Ascending aorta (tissue), 2 donors: ENCODE measurements at places on chromosomes 3 and 15.

DNA sequence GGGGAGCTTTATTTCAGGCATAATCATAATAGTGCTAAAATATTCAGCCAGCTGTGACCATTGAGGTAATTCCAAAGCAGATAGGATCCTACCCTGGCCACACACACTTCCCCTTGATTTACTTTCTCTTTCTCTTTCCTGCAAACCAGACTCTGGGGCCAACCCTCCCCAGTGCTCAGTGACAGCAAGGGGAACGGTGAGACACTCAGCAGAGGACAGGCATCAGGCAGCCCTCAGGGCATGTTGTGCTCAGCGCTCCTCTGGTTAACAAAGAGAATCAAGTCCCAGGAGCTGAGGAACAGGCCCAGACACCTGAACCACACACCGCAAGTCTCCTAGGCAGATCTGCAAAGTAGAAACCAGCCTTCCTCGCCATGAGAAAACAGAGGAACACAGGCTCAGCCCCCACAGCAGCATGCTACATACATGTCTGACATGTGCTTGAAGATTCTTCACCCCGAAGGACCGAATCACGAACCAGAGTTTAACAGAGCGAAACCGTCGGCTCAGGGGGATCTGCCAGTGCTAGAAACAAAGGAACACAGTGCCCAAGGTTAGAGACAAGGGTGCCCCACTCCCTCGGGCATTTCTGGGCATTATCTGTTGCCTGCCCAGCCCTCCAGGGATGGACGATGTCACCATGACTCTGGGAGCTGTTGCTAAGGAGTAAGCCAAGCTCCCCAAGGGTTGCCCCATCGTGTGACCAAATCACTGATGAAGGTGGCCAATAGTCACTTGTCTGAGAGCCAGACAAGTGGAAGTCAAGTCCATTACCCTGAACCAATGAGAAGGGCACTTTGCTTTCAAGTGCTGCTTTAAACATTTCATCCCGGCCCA, 17.5 kb downstream of the HDC start:
- DNase-seq: no peak

GRCh38 chr15:66652806-66653205, 49.2 kb upstream of the SMAD6 start:
- no peak for DNase-seq

DNA sequence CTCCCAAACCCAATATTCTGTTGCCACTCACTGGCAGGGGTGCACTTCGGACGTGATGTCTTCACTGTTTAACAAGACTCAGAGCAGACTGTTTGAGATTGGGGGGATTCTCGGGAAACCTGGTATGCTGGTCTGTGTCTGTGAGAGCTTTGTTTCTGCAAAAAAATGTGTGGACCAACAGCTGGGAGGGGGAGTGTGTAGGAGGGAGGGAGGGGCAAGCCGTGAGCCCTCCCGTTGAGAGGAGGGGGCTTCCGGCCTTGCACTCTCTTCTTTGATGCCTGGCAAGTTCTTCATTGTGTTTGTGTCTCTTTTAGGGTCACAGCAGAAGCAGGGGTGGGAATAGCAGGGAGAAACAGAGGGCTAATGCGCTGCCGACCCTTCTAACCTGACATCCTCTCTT, 74.9 kb upstream of the NDN start:
- DNase-seq: no peak

DNA sequence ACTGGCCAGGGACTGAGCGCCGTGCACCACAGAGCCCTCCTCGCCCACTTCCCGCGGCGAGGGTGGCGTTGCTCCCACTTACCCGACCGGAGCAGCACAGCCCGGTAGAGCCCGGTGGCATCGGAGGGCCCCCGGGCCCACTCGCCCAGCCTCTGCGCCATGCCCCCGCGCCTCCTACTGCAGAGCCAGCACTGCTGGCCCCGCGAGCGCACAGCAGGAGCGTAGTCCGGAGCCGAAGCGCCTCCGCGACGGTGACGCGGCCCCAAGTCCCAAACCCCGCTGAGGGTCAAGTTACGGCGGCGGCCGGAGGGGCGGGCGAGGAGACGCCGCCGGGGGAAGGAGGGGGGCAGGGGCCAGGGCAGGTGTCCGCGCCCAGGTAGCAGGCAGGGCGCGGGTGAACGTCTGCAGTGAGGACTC, 9.6 kb upstream of the FAM107A start:
- no peak for DNase-seq

GRCh38 chr3:37661615-37662306, 199.9 kb upstream of the CTDSPL start:
- DNase-seq: no peak

- DNase-seq: peak; percentile 26
Observed at GRCh38 chr3:70829092-70829491, 516.7 kb upstream of the MDFIC2 start.
